ENCODE measurements at places on chromosomes 4 and X.

- no peak for DNase-seq
Measured at GRCh38 chr4:74516303-74516702, 71.4 kb downstream of the AREG start.

DNA sequence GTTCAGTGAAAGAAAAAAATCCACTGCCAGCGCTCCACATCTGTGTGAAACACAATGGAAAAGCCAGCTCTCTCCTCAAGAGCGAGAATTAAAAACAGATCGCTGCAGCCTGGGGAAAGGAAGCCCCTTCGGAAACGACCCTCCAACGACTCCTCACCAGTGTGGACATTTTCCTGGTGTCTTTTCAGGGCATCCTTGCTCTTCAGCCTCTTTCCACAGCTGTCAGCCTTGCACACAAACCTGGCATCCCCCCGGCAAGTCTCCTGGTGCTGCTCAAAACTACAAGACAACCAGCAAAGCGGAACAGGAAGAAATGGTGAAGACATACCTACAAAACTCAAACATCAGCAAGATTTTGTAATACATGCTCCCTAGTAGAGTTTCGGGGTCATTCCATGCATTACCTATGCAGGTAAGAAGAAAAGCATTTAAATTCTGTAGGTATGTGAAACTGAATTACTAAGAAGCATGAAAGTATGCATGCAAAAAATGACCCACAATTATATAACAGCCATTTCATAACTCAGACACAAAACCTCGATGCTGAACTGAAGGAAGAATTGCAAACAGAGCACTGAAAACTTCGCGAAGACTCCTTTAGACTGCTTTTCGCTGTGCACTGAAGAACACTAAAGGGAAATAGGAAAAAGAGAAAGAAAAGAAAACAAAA, 106.1 kb downstream of the PRDM5 start:
- DNase-seq = no peak

DNA sequence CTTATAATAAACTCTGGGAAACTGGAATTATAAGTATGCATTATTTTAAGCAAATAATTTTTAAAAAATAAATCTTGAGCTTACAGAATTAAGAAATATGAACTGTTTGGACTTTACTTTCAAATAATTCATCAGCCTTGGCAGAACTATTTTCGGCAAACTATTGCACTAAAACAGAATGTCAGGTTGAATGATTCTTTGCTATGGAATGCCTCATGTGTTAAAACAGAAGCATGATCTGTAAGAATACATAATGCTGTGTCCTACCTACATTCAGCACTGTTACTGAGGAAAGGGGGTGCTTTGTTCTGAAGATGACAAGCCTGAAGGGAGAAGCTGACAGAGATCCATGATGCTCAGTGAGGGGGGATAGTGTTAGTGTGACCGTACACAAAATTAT, 55.6 kb upstream of the EXOC1L start:
- DNase-seq = peak; percentile 12

DNA sequence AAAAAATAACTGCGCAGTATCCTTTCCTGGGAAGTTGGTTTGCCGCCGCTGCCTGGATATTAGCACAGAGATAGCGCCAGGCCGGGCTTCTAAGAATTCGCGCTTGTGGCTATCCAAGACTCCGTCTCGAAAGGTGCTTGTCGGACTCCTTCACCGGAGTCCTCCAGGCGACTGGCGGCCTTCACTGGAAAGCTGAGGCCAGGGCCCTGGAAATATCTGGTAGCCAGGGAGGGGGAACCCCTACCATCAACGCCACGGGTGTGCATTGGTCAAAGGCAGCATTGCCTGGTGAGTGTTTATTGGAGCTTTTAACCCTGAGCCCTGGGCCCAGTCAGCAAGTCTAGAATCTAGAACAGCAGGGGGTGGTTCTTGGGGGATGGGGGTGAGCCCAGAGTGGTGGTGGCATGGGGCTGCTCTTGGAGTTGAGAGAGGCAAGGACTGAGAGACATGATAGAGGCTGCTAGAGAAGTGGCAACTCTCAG, 577 bp upstream of the PIM2 start:
- DNase-seq = no peak

DNA sequence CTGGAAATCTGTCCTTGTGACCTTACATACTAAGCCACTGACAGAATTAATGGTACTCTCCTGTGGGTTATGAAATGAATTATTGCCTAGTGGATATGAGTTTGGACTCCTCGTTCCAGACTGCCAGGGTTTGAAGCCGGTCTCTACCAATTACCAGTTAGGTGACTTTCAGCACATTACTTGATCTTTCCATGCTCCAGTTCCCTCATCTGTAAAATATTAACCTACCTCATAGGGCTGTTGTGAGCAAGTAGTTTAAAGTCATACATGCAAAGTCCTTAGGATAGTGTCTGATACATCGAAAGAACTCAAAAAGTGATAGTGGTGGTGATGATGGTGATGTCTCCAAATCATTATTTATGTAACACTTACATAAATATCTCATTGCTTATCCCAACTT, 373.5 kb upstream of the ARX start:
- no peak for DNase-seq
